ENCODE measurements at places on chromosomes 6 and 20. TPM values are rescaled to one million over a fixed set of nuclear protein-coding genes. Genes with fewer than 3 reads are reported as not detected.

Gene ANKRD66
- not detected for polyA plus RNA-seq

Gene ASIP
- polyA plus RNA-seq, result not detected

Gene OOEP
- polyA plus RNA-seq, result 0.19 TPM

Gene CASS4
- not detected for polyA plus RNA-seq

Gene ARFGEF3
- 1.3 TPM for polyA plus RNA-seq

Gene GGT7
- polyA plus RNA-seq, result 4.1 TPM

Gene GTF3C6
- 5.8 TPM for polyA plus RNA-seq

Gene PFDN6
- 31.0 TPM for polyA plus RNA-seq

Gene GINS1
- 6.4 TPM for polyA plus RNA-seq

Gene CPNE1
- 368 TPM for polyA plus RNA-seq

Gene BPIFB1
- polyA plus RNA-seq, result not detected

Gene HSPA1A
- polyA plus RNA-seq, result 57.2 TPM

Gene RAET1E
- 0.04 TPM for polyA plus RNA-seq

Gene ABCC10
- 29.2 TPM for polyA plus RNA-seq

Gene MDFI
- 74.1 TPM for polyA plus RNA-seq

Gene CENPW
- 14.1 TPM for polyA plus RNA-seq

Gene HLA-DQA1
- not detected for polyA plus RNA-seq

Gene LST1
- 1.8 TPM for polyA plus RNA-seq

Gene MAP3K5
- 1.5 TPM for polyA plus RNA-seq

Gene DPPA5
- polyA plus RNA-seq, result not detected

Gene RBBP8NL
- not detected for polyA plus RNA-seq

Gene DCDC2
- polyA plus RNA-seq, result not detected

Gene FAM184A
- polyA plus RNA-seq, result 0.16 TPM

Gene SLC17A2
- not detected for polyA plus RNA-seq

Gene CCR6
- not detected for polyA plus RNA-seq

Gene CRIP3
- not detected for polyA plus RNA-seq

Gene NFATC2
- 2.0 TPM for polyA plus RNA-seq

Gene STMN3
- 8.4 TPM for polyA plus RNA-seq

Gene BPI
- not detected for polyA plus RNA-seq

Gene ARHGAP18
- polyA plus RNA-seq, result 11.0 TPM

Gene CNR1
- polyA plus RNA-seq, result not detected

Gene SPEF1
- 0.10 TPM for polyA plus RNA-seq

Gene IYD
- polyA plus RNA-seq, result not detected

Gene GMPR
- polyA plus RNA-seq, result 64.0 TPM

Gene C20orf96
- 17.7 TPM for polyA plus RNA-seq

Gene SIGLEC1
- not detected for polyA plus RNA-seq

Gene SLC17A1
- not detected for polyA plus RNA-seq

Gene ANKS1A
- 6.7 TPM for polyA plus RNA-seq

Gene NKX2-4
- not detected for polyA plus RNA-seq

Gene SALL4
- 1.3 TPM for polyA plus RNA-seq

Gene QRSL1
- 4.3 TPM for polyA plus RNA-seq
